ENCODE measurements at places on chromosomes 4 and X.

- no peak for DNase-seq
These were observed 249.6 kb upstream of the ATOH1 start for GRCh38 chr4:93578942-93579341.

- DNase-seq: no peak
These were observed 24.5 kb upstream of the CPEB2 start for GRCh38 chr4:14977830-14978229.

DNA sequence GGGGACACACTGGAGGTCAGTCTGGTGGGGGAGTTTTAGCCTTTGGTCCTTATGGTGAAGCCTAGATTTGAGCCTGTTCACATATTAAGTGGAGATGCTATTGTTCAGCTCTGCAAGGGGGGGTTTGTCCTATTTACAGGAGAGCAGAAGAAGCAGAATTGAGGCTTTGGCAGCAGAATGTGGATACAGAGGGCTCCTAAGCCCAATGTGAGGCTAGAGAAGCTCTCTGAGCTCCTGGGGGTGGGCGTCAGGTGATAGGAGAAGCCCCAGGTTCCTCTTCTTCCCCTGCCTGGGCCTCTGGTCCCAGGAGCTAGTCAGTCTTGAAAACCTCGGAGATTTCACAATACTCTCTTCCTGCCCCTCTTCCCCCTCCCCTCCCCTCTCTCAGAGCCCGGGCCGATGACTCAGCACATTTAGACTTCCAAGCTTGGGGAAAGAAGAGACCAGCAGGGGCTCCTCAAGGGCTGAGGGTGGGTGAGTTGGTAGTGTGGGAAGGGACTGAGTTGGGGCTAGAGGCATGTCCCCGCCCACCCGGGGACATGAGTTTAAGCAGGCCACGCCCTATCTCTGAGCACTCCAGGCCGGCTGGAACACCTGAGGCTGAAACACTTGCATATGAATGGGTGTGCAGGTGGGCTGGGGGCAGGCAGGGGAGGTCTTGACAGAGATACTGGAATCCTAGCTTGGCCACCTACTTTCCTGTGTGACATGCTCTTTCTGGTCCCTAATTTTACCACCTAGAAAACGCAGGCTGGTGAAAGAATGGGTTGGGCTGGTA, 3.4 kb downstream of the TFE3 start:
- DNase-seq: no peak

DNA sequence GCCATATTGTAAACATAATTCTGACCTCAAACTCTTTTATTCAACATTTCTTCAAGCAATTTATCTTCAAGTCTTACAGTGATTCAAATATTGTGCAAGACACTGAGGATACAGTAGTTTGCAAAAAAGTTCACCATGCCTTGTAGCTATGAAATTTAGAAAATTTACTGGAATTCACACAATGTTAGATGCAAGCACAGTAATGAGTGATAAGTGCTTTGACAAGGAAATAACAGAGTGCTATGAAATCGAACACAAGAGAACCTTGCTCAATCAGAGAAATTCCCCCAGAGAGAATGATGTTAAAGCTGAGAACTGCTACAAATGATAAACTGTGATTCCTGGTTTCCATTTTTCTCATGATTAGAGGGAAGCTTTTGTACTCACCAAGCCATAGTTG, 952.9 kb downstream of the FAT4 start:
- DNase-seq: no peak

GRCh38 chr4:40195182-40196177, 1.4 kb upstream of the RHOH start:
- no peak for DNase-seq

- DNase-seq: no peak
These were observed 67.6 kb downstream of the SHOX start for GRCh38 chrX:698206-698605.

DNA sequence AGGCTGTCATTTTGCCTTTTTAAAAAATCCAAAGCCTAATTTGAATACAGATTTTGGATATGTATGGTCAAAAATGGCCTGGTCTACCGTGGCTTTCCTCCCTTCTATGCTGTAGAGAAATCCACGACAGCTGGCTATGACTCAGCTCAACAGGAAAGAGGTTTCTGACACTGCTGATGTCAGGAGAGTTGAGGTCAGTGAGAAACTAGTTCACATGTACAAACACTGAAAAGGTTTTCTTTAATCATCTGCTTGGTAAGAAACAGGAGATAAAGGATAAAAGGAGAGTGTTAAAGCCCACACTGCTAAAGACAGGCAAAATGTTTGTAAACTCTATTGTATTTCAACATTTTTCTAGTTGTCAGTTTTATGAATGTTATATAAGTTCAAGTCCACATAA, 113.9 kb downstream of the NYX start:
- DNase-seq: no peak

DNA sequence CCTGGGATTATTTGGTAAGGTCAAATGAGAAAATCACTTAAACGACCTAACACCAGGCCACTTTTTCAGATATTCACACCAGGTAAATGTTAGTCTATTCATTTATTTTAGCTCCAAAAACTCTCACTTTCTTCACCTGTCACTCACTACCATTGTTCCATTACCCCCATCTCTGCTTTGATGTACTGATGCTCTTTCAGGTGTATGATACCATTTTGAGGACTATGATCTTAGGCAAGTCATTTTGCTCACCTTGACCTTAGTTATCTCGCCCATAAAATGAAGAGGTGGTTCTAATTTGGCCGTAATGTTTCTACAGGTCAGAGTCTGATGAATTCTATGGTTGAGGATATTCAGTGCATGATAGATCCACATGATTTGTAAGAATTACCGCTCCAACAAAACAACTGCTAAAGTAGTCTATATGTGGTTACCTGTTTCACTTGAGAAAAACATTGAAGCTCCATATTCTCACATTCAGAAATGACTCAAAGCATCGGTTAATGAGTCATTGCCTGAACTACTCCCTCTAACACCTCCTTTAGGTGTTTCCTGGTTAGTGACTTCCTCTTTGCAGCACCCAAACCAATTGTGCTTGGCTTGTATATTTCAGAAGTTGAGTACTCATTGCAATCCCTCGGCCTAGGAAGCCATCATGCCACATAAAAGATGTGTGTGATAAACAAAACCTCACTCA, 4.5 kb downstream of the DTHD1 start:
- DNase-seq: no peak

- no peak for DNase-seq
These were observed 67.8 kb downstream of the SLC34A2 start for GRCh38 chr4:25723409-25723808.

DNA sequence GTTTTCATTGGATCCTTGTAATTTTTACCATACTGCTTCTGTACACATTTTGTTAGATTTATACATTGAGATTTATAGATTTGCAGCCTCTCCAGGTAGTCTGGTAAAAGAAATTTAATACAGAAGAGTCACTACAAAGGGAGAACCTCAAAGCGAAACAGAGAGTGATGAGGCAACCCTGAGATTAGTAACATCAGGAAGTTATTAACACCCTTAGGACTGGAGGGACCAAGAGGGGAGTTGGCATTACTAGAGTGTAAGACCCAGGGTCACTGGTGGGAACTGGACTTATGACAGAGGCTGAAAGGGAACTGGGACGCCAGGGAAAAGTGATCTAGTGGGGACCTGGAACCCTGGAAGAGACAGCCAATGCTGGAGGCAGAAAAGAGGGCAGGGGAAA, 20.6 kb upstream of the MAML3 start:
- DNase-seq: no peak

- DNase-seq: no peak
These were observed 509.8 kb downstream of the ARAP2 start for GRCh38 chr4:35734381-35735098.

DNA sequence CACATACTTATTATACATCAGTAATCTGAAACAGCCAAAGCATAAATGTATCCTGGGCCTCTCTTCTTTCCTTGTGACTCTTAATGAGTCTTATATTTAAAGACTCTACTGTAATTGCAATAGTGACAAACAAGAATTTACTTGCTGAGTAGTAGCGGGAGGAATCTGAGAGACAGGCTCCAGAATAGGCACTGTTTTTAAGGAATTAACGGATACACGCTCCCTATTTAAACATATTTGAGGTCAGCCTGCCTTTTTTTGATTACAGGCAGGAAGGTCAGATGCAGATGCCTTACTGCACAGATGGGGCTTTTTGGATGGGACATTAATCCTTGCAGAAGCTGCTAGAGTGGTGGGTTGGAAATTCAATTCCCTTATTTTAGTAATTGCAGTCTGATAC, 196.3 kb upstream of the ANXA3 start:
- DNase-seq: no peak

GRCh38 chr4:99285387-99285786, 5.4 kb downstream of the ADH1A start:
- DNase-seq: no peak

DNA sequence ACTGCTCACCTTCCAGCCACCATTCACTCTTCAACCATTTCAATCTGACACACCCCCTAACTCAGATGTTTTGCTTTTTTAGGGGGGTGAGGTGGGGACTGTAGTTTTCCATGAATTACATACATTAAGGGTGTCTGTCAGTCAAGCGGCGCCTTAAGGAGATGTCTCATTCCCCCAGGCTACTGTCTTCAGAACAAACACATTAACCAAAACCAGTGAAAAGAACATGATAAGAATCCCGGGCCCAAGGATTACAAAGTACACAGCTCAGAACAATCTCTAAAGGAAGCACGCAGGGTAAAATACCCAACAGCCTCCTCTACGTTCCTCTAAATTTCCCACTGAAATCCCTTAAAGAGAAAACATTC, 62.5 kb upstream of the IRF2 start:
- DNase-seq: no peak

DNA sequence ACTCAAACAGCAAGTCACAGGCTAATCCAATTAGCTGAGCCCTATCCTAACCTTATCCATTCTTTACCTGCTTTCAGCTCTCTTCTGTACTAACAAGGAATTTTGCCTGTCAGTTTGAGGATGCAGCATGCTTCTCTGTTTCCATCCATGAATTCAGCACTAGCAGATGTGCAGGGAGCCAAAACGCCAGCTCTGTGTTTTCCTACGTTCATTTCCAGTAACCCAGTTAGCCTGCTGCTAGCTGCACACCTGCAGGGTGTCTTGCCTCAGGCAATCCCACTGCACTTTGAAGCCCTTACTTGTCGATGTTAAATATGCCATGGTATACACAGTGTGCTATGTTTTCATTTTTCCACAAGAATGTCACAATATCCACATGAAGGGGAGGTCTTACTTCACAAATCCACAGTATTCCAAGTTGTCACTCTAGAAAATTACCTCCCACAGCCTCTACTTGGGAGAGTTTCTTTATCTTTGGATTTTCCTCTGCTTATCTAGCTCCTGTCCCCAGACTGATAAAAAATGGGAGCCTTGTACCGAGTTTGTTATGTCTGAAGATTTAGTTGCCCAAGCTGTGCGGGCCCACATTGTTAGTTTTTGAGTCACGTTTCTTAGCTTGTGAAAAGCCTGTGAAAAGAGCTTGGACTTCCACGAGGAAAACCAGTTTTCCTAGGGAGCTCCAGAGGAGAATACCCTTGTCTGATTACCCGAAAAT, 127.6 kb upstream of the HHIP start:
- DNase-seq: no peak

DNA sequence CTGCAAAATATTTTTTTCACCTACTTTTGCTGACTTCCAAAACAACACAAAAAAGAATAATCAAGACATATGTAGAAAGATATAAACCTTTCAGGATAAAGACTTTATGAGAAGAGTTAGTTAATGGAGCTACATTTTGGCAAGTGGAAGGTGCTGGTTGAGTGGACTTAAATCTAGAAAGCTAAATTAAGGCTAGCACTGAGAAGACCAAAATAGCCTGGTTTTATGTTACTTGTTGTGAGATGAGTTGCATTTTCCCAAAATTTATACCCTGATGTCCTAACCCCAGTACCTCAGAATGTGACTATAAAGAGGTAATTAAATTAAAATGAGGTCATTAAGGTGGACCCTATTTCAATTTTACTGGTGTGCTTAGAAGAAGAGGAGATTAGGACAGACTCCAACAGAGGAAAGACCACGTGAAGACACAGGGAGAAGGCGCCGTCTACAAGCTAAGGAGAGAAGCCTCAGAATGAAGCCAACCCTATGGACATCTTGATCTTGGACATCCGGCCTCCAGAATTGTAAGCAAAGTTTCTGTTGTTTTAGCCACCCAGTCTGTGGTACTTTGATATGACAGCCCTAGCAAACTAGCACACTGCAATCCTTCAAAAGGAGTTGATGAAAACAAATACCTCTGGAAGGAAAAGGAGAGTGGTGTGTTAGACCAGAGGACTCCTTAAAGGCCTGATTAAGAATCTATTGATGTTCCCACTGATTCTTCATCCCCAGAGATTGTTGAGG, 67.4 kb downstream of the FGFBP1 start:
- DNase-seq: no peak

DNA sequence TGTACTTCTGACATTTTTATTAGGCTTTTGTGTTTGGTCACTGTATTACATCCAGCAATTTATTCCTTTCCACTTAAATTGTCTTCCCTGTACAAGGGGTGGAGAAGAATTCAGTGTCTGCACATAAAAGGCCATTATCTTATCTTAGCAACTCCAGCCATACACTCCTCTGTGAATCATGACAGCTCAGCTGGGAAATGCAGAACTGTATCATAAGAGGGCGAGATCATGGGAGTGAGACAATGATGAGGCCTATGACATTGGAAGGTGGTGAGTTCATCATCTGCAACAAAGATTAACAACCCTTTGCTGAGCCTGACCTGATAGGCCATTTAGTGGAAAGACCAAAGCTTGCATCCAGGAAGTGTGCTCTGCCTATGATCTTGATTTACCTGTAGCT, 33.3 kb downstream of the SLIT2 start:
- no peak for DNase-seq

DNA sequence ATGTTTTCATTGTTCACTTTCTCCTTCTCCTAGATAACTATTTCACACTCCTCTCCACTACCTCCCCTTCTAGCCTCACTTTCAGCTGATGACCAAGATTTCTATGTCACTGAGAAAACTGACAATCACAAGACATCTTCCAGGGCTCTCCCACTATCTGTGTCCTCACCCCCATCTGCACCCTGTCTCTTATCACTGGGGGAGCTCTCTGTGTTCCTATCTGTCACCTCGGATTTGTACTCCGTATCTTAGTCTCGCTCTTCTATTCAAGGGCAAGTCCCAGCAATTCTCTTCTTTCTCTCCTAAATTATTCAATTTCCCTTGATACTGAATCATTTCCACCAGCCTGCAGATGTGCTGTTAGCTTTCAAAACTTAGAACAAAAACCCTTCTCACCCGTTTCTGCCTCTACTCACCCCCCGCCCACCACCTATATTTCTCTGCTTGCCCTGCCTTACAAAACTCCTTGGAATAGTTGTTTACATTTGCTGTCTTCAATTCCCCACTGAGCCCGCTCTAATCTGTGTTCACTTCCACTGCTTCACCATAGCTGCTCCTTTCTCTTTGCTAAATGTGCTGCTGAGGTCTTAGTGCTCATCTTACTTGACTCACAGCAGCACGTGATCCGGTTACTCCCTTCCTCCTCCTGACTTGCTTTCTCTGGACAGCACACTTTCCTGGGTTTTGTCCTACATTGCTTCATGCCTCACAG, 293.2 kb downstream of the UNC5C start:
- DNase-seq: no peak

- DNase-seq: no peak
These were observed 3.4 kb downstream of the CLCN4 start for GRCh38 chrX:10160211-10160610.
